ENCODE measurements at places on chromosomes 2 and 18.

- DNase-seq: no peak
Observed at GRCh38 chr2:120360307-120360855, 14.4 kb downstream of the INHBB start.

DNA sequence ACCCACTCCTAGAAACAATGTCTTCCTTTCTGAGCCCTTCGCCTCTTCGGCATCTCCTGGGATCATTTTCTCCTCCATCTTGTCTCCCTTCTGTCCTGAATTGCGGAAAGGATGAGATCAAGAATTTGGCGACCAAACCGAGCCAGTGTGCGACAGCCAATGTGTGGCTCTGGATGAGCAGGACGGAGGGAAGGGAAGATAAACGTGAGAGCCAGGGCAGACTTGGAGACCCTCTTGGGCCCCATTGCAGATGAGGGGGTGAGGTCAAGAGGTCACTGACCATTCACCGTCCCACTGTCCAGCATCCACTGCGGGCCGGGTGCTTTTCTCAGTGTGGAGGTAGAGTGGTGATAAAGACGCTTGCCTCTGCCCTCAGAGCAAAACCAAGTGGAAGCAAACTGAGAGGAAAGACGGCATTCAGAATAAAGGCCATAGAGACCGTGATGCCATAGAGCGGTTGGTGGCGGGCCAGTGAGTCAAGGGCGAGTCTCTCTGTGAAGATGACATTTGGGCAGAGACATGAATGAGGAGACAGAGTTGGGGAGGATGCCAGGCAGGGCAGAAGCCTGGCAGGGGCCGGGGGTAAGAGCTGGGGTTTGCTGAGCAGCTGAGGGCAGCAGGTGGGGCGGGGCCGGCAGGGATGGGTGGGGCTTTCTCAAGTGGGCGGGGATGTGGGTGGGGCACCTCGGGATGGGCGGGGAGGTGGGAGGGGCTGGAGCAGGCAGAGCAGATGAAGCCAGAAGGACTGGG is 55.6 kb downstream of the ACAA2 start:
- DNase-seq: no peak

DNA sequence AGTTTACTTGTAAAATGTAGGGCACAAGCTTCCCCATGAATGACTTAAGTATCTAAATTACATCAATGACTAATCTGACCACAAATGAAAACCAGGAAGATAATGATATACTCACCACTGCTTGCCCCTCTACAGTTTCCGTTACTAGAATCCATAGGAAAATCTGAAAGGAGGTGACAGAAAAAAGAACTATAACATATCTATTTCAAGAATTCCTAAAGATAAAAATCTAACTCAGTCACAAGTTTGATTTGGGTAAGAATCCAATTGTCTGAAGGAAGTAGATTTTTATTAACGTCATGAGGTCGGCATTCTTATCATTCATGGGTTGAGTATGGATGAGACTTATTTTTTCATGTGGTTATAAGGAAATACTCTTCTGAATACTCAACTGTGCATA is 7.8 kb downstream of the FRZB start:
- no peak for DNase-seq

- no peak for DNase-seq
Observed at GRCh38 chr2:36653967-36654694, 42.4 kb upstream of the VIT start.

DNA sequence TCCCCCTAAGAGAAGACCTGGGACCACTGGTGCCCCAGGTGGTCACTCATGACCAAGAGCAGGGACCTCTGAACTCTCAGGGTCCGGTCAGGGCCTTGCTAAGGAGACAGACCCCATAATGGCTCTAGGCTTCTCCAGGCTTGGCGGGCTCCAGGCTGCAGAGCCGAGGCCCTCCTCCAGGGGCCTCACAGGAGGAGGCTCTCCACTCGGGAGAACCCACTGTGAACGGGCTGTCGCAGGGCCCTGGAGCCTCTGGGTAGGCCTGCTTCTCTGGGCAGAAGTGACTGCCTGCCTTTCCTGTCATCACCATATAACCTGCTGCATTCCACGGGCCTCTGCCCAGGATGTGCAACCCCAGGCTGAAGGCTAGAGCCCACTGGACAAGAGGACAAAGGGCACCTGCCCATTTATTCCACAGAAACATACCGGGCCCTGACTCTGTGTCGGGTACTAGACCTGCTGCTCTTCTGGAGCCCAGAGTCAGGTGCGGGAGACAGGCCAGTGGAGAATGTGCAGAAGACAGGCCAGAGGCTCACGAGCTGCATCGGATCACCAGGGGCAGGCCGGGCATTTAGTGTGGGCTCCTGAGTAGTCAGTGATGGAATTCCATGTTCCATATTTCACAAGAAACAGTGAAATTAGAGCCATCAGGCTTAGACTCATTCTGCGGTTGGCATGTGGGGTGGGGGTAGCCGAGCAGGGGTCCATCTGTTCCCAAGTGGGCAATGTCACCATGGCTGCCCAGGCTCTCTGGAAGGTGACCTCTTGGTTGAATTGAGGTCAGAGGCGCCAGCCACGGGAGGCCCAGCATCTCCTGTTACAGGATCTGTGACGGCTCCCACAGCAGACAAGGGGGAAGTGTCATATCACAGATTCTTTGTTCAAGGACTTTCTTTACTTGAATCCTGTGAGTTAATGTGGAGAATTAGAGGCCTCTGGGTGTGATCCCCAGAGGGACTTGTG is 220.8 kb downstream of the SH3RF3 start:
- DNase-seq: no peak

- no peak for DNase-seq
Observed at GRCh38 chr2:124797049-124797448, 772.0 kb downstream of the CNTNAP5 start.

DNA sequence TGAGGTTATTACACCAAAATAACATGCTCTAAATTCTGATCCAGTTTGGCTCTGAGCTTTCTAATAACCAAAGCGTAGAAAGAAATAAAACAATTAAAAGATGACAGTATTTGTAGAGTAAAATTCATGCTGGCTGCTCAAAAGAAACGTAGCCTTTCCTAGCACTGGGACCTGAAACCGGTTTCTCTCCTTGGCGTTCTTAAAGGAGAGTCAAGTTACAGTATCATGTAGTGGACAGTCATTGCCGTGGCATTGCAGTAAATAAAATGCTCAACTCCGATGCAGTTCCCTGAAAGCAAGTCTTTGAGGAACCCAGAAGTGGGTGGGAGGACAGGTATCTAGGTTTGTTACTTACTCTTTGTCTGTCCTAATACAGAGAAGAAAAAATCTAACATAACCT is 52.7 kb upstream of the ITM2C start:
- no peak for DNase-seq

DNA sequence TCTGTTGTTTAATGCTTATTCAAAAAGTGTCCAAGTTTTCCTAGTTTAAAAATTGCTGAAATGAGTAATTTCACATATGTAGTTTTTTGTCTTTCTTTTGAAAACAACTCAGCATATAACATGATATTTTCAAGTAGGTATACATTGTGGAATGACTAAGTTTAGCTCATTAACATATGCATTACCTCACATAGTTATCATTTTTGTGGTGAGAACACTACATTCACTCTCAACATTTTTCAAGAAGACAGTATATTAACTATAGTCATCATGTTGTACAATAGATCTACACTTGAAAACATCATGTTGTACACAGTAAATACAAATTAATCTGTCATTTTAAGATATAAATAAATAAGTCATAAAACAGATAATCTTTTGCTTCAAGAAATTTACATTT is 340.0 kb downstream of the CCDC85A start:
- no peak for DNase-seq

- DNase-seq: no peak
Observed at GRCh38 chr2:67642046-67642382, 244.9 kb downstream of the ETAA1 start.

DNA sequence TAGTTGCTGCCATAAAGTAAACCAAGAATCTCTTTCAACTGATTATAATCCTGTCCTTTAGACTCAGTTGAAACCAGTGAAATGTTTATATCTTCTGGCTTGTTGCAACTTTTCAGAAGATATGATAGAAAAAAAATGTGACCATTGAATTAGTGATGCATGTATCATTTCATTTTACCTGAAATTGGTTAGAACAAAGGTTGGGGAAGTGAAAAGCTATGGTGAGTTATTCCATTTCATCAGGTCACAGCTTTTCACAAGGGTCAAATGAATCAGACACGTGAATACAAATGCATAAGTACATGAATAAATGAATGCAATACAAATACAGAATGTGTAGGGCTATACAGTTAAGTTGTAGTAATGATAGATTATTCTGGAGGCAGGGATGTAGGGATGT is 15.1 kb downstream of the CCDC85A start:
- no peak for DNase-seq

DNA sequence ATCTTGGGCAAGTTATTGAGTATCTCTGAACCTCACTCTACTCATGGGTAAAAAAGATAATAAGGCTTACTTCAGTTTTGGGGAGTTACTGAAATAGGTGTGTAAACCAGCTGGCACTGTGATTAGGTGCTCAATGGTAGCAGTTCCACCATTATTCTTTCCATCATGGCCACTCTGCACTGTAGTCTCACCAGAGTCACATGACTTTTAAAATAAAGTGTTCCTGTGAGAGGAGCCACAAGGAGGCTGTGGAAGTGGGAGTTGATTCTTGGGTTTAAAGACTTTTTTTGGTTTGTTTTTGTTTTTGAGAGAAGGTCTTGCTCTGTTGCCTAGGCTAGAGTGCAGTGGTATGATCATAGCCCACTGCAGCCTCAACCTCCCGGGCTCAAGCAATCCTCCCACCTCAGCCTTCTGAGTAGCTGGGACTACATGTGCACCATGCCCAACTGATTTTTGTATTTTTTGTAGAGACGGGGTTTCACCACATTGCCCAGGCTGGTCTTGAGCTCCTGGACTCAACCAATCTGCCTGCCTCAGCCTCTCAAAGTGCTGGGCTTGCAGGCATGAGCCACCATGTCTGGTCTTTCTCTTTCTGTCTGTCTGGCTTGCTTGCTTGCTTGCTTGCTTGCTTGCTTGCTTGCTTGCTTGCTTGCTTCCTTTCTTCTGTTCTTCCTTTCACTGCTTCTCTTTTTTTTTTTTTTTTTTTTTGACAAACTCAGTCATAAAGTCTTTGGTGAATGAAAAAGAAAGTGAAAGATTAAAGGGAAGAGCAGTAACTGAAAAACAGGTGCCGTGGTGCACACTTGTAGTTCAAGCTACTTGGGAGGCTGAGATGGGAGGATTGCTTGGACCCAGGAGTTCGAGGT is 21.2 kb upstream of the ACVR1 start:
- no peak for DNase-seq

GRCh38 chr2:37896319-37896718 is 28.8 kb upstream of the RMDN2 start:
- DNase-seq: no peak

DNA sequence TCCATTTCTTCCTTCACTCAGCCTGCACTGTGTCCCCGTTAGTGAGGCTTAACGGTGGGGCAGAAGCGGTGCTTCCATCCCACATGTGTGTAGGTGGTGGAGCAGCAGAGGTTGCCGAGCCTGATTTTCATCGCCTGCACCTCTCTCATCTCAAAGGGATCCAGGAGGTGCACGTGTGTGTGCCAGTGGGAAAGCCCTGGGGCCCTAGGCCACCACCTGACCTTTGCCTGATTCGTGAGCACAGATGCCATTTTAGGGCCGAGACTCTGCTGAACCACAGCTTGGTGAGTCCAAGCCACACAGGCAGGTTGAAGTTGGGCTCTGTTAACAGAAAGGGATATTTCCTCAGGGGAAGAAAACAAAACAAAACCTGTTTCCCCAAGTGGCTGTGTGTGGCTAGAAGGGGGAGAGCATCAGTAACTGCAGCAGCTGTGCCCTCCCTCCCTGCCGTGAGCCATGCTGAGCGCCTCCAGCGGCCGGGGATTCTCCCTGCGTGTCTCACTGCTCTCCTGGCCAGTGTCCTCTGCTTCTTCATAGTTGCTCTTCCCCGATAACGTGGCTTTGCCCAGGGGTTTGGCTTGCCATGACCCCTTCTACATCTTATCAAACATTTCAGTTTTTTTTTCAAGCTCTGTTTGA is 81.5 kb downstream of the MAPRE2 start:
- DNase-seq: peak; percentile 31

- DNase-seq: no peak
Observed at GRCh38 chr2:131646669-131647297, 119.1 kb downstream of the CCDC74A start.

DNA sequence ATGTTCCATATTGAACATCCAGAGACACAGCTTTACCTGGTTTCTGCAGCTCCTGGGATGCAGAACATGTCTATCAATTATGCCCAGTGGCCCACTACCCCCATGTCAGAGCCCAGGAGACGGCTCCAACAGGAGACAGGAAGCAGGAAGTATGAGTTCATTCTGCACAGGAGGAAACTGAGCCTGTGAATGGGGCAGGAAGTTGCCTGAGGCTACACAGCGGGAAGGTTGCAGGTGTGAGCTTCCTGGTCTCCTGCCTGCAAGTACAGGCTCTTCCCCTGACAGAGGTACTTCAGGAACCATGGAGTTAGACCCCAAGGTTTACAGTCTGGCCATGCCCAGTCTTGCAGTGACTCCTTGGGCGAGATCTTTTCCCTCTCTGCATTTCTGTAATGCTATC is 2.8 kb upstream of the BOK start:
- DNase-seq: no peak

DNA sequence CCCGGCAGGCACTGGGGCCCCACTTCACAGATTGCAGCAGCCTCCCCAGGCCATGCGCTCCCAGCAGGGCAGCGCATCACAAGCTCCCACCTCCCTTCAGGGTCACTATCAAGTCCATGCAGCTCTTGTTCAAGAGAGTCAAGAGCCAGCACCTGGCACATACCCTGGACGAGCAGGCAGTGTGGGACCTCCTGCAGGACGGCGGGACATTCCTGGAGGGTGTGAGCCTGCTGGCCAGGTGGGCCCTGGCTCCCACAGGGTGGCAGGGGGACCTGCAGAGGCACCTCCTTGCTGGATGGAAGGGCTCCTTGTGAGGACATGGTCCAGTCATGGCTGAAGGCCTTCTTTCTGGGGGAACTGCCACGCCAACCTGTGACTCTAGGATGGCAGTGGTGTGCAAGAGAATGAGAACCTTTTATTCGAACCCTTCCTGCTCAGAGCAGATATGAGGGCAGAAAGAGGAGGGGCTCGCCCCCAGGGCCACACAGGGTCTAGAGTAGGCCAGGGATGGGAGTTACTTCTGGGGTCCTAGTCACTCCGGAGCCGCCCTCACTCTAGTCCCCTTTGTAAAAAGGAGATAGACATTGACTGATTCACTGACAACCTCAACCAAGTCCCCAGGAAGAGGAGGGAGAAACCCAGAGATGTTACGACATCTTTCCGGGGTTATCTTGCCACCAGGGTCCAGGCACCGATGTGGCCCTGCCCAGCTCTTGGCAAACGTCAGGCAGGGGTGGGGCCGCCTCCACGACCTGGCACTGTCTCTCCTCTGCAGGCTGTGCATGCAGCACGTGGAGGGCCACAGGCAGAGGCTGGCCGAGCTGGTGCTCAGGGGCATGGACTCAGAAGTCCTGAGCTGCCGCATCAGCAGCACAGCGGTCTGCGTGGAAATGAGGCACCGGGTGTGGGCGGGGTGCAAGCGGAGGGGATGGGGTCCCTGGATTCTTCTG is 31.3 kb downstream of the HJURP start:
- DNase-seq: no peak

GRCh38 chr18:8751692-8752091 is 46.3 kb downstream of the MTCL1 start:
- DNase-seq: no peak

GRCh38 chr2:13714466-13714865 is 918.1 kb upstream of the LRATD1 start:
- no peak for DNase-seq
